Forelimb muscle (tissue), 1 donor: ENCODE measurements at places on chromosomes 16 and 17.

- DNase-seq, result no peak
Measured at GRCh38 chr17:31690151-31690551, 168.9 kb downstream of the COPRS start.

GRCh38 chr17:75067856-75068255 lies 19.9 kb upstream of the SLC16A5 start:
- no peak for DNase-seq

DNA sequence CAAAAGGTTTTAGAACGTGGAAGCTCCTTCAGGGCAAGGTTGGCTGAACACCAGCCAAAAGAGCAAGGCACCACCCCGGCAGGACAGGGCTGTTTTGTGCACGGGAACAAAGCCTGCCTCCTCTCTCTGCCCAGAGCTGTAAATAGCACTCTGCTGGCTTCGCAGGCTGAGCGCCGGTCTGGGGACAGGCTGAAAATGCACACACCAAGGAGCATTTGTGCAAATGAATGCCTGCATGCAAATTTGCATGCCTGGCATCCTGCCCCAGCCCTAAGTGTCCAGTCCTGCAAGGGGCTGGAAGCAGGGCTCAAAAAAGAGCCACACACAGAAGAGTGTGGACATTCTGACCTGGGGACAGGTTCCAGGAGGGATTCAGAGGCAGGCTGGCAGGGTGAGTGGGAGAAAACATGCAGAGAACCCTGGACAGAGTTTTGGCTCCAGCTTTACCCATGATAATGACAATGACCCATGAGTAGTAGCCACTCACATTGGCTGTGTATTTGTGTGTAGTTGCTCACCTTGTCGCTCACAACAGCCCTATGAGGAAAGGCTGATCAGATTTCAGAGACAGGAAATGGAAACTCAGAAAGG lies 11.7 kb downstream of the ABAT start:
- DNase-seq, result no peak

DNA sequence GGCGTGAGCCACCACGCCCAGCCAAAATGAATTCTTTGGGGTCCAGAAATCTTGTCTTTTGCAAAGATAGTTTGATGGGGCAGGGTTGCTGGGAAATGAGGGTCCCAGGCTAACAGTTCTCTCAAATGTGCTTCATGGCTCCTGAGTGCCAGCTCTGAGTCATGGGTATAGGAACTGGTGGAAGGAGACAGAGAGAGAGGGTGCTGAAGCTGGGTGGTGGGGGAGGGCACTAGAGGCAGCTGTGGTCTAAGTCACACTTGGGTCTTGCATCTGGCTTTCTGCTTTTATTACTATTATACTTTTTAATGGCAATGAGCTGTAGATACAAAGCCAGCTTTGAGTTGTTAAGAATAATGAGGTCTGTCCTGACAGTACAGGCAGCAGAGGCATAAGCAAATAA lies 54.6 kb downstream of the PRKCA start:
- no peak for DNase-seq

GRCh38 chr17:17824783-17825614 lies 11.8 kb downstream of the SREBF1 start:
- DNase-seq, result no peak

DNA sequence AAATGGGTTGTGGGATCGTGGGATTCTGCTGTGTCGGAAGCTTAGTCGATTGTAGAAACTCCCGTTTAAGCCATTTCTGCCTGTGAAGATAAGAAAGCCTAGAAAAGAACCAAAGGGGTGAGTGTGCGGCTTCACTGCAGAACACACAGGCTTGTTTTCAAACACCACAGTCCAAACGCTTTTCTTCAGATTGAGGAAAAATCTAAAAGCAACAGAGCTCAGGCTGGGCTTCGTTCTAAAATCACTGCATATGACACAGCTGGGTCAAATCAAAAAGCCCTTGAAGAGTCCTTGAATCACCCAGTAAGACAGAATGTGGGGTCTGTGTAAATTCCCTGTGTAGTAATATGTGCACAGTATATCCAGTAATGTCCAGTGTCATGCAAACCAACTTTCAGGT lies 25.7 kb downstream of the NUBP1 start:
- DNase-seq, result no peak

DNA sequence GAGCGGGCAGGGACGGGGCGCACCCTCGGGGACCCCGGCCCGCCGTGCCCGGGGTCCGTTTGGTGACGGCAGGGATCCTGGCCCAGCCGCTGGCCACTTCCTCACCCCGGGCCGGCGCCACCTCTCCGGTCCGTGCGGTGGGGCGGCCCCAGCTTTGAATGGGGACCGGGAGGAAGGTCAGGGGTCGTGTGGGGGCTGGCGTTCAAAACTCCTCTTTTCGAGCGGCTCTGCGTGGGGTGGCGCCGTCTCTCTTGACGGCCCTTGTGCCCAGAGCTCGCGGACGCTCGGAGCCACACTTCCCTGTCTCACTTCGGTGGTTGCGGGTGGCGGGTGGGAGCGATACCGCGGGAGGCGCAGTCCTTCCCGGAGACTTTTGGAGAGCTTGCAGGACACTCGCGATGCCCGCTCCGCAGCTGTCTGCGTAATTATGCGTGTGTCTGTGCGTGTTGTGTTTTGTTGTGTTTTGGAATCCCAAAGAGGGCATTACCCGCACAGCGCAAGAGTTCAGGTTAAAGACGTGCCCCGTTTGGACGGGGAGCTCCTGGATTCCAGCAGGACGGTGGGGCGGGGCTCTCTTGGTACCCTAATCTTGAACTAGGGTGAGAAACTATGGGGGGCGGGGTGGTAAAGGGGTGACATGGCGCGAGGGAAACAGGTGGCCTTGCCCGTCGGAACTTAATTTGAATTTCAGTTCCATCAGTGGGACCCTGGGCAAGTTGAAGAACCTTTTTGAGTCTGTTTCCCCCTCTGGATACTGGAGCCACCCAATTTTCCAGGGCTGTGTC lies 637 bp downstream of the PLCG2 start:
- DNase-seq, result no peak

DNA sequence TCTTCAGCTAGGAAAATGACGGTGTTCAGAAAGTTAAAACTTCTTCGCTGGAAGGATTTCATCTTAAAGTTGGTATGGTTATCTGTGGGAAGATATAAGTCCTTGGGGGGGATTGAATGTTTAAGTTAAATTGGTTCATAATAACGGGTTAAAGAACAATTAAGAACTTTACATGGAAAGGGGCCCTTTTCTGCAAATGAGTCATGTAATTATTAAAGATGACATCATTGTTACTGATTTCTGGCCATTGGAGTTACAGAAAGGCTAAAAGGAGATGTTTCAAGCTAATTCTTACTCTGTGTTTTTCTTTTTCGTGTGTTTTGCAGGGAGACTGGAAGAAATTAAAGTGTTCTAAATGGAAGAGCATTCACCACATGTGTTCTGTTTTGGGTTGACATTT lies 20.6 kb upstream of the ABCA3 start:
- DNase-seq, result no peak

- no peak for DNase-seq
Measured at GRCh38 chr17:55750750-55751657, at the start of gene PCTP. TSS of gene PCTP (plus strand) at chr17:55751051. CDS start at chr17:55751104, 53 bp downstream.

GRCh38 chr16:56425439-56425832 lies at the start of gene AMFR:
TSS of gene AMFR (minus strand) at chr16:56425545. CDS start at chr16:56425327, 218 bp downstream.
- peak; percentile 48 for DNase-seq

DNA sequence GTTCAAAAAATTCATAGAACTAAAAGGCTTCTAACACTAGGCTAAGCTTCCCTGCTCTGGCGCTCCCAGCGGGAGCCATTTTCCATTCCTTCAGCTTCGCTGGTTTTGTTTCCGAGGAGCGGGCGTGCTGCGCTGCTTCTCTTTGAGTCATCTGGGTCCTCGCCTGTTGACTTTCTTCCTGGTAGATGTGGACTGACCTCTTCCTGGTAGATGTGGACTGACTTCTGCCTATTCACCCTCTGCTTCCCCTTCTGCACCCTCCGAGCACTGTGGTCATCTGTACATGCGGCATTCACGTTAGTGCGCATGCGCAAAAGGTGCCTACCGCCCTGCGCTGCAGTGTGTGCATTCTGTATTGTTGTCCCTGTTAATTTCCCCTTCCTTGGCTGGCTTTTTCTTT lies 40.8 kb upstream of the SEC14L1 start:
- no peak for DNase-seq

GRCh38 chr17:34151102-34151501 lies 104.0 kb upstream of the CCL2 start:
- DNase-seq, result no peak

GRCh38 chr17:18937981-18938691 lies 13.8 kb upstream of the SLC5A10 start:
- DNase-seq, result no peak

GRCh38 chr17:16873174-16874035 lies 98.5 kb downstream of the TNFRSF13B start:
- no peak for DNase-seq

- DNase-seq, result no peak
Measured at GRCh38 chr17:66248285-66248684, 19.1 kb upstream of the APOH start.
